CD4-positive, alpha-beta T cell treated with Interleukin-17A for 1 hour (primary cell): ENCODE measurements at places on chromosomes 1 and 21.

DNA sequence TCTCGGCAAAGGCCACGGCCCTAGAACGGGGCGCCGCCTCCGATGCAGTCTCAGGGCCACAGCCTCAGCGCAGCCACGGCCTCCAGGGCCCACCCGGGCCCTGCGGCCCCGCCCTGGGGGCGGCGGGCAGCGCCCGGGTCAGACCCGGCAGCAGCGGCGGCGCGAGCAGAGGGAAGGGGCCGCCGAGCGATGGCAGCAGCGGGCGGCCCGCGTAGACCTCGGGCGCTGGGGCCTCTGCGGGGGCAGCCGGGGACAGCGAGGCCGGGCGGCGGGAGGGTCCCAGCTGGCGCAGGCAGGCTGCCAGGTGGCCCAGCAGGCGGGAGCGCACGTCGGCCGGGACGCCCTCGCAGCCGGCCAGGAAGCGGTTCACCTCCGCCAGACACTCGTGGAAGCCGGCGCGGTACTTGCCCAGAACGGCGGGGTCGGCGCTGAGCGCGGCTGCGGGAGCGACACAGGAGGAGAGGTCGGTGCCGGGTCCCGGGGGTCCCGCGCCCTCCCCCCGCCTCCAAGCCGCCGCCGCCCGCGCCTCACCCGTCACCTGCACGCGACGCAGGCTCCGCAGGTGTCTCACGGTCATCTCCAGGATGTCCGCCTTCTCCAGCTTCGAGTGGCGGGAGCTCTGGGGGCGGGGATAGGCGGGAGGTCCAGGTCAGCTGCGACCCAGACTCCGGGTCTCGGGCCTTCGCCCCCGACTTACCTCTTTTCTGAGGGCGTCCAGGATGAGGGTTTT lies 737 bp downstream of the HES4 start:
- no peak for DNase-seq

DNA sequence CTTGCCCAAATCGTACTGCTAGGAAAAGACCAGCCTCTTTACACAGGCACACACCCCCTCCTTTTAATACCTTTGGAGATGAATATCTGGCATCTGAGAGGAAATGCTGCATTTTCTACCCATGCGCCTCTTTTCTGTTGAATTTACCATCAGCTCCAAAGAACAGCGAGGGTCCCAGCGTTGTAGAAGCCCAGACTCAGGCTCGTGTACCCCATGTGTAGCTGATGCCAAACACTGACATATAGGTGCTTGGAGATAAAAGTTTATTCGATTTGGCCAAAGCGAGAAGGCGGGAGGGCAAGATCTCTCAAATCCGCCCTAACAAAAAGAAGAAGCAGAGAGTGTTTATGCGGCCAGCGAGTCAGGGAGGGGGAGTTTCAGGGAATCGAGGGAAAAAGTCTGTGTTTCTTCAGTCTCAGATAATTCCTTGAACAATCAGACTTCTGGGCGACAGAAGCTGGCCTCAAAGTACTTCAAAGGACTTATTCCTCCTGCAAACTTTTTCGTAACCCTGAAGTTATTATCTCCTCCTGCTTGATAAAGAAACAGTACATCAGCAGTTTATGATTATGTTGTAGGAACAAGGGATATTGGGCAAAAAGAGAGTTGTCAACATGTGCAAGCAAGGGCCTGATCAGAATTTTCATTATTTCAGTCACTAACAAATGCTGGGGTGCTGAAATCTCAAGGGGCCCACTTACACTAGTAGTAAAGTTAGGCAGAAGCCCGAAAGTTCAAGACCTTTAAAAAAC lies 642 bp upstream of the CREG1 start:
- DNase-seq = no peak

GRCh38 chr1:63675420-63675931 lies 82.3 kb downstream of the PGM1 start:
- no peak for DNase-seq

GRCh38 chr1:70627910-70628309 lies 216.8 kb downstream of the CTH start:
- DNase-seq = no peak
